ENCODE measurements at places on chromosomes 11 and 22. TPM values are rescaled to one million over a fixed set of nuclear protein-coding genes. Genes with fewer than 3 reads are reported as not detected.

The RFPL2 gene
- total RNA-seq = 0.15 TPM

The MALAT1 gene
- 456 TPM for total RNA-seq

The MTMR2 gene
- total RNA-seq = 43.5 TPM

The FERMT3 gene
- 0.80 TPM for total RNA-seq

The CCDC88B gene
- total RNA-seq = 9.9 TPM
